ENCODE measurements at places on chromosomes 12 and 14. TPM values are rescaled to one million over a fixed set of nuclear protein-coding genes. Genes with fewer than 3 reads are reported as not detected.

BEGAIN gene
- 1.4 TPM for total RNA-seq

- no peak for DNase-seq
- no peaks in the 10 kb centered on the region for H3K27me3 ChIP-seq
- peaks cover 7% of the 10 kb centered on the region for H3K4me1 ChIP-seq
- H3K36me3 ChIP-seq, result no peaks in the 10 kb centered on the region
Observed at GRCh38 chr12:70823182-70823976, 97.2 kb downstream of the PTPRR start.

GRCh38 chr12:107635139-107635538 is 50.5 kb upstream of the PWP1 start:
- no peak overlapping the region for H3K27ac ChIP-seq
- H3K27me3 ChIP-seq, result no peaks in the 10 kb centered on the region
- no peaks in the 10 kb centered on the region for H3K36me3 ChIP-seq
- H3K4me3 ChIP-seq, result no peak overlapping the region
- H3K4me1 ChIP-seq, result no peaks in the 10 kb centered on the region

FGF6 gene
- not detected for total RNA-seq

- no peak overlapping the region for H3K4me3 ChIP-seq
- H3K4me1 ChIP-seq, result no peaks in the 10 kb centered on the region
- no peaks in the 10 kb centered on the region for H3K36me3 ChIP-seq
- no peak overlapping the region for H3K27ac ChIP-seq
- DNase-seq, result no peak
Observed at GRCh38 chr14:60510254-60510950, 1.5 kb downstream of the SIX6 start.

Measured in GM23248 (cell line).